OCI-LY7 (cell line): ENCODE measurements at places on chromosomes 6 and 20. TPM values are rescaled to one million over a fixed set of nuclear protein-coding genes. Genes with fewer than 3 reads are reported as not detected.

The CDC5L gene
- 23.4 and 24.0 TPM in 2 replicates for total RNA-seq

The PROKR2 gene
- total RNA-seq, result not detected in 2 replicates

GRCh38 chr6:11177271-11177670 is 55.2 kb downstream of the NEDD9 start:
- no peak for DNase-seq

- peak; percentile 15 for DNase-seq
Observed at GRCh38 chr6:150492507-150492906, 107.2 kb upstream of the PLEKHG1 start.

GRCh38 chr20:50758992-50759391 is 27.6 kb downstream of the PARD6B start:
- DNase-seq, result no peak

- DNase-seq, result no peak
Observed at GRCh38 chr20:17594443-17594842, 24.6 kb downstream of the DSTN start.

GRCh38 chr6:137349856-137350830 is 131.0 kb upstream of the IFNGR1 start:
- DNase-seq, result no peak

DNA sequence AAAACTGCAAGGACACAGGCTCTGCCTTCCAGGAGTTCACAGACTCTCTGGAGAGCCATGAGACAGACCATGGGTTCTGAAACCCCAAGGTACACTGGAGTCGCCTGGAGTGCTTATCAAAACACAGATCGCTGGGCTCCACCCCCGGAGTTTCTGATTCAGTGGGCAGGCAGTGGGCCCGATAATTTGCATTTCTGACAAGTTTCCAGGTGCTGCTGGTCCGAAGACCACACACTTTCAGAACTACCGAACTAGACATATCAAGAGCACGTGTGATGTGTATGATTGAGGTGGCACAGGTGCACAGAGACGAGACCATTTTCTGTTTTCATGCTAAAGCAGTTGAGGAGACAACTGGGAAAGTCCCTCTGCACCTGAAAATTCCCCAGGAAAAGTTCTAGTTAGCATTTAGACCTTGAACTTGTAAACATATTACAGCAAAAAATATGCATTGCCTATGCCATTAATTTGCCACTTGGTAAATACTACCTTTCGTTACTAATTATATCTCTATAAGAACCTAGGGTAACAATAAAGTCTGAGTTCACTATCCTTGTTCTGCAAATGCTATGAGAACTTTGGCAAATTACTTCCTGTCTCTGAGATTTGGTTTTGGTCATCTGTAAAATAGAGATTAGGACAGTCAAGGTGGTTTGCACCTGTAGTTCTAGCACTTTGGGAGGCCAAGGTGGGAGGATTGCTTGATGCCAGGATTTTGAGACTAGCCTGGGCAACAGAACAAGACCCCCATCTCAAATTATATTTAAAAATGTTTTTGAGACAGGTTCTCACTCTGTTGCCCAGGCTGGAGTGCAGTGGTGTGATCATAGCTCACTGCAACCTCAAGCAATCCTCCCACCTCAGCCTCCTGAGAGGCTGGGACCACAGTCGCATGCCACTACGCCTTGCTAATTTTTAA is 14.3 kb upstream of the PIM1 start:
- DNase-seq, result peak; percentile 97
